ENCODE measurements at places on chromosomes 2 and 18.

DNA sequence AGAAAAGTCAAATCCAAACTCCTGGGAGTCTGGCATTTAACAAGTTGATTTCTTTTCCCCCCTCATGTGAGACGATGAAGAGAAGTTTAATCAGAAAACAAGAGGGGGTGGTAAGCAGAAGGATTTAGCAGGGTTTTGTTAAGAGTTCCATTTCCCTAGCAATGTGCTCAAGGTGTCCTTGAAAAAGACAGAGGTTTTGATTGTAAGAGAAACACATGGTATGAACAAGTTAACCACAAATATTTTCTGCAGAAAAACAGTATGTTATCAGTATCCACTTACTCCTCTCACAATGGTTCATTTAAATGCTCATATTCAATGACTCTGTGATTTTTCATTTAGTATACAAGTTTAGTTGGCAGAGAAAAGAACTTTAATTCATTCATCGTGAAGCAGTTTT is 26.8 kb downstream of the LAMA1 start:
- DNase-seq: no peak

- DNase-seq: no peak
Observed at GRCh38 chr2:160111951-160112798, 49.8 kb upstream of the PLA2R1 start.

DNA sequence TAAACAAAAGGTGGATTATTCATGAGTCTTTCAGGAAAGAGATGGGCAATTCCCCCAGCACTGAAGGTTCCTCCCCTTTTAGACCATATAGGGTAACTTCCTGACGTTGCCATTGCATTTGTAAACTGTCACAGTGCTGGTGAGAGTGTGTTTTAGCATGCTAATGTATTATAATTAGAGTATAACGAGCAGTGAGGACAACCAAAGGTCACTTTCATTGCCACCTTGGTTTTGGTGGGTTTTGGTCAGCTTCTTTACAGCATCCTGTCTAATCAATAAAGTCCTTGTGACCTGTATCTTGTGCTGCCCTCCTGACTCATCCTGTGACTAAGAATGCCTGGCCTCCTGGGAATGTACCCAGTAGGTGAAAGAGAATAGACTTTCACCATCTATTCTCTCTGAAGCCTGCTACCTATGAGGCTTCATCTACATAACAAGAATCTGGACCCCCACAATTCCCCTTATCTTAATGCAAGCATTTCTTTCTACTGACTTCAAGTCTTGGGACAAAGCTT is 148.7 kb downstream of the CABLES1 start:
- DNase-seq: no peak

GRCh38 chr18:2883076-2883735 is 36.4 kb downstream of the EMILIN2 start:
- DNase-seq: no peak

- DNase-seq: no peak
Observed at GRCh38 chr18:72613534-72613930, 69.4 kb upstream of the CBLN2 start.
